Brain pericyte (primary cell): ENCODE measurements at places on chromosomes 2 and 18.

DNA sequence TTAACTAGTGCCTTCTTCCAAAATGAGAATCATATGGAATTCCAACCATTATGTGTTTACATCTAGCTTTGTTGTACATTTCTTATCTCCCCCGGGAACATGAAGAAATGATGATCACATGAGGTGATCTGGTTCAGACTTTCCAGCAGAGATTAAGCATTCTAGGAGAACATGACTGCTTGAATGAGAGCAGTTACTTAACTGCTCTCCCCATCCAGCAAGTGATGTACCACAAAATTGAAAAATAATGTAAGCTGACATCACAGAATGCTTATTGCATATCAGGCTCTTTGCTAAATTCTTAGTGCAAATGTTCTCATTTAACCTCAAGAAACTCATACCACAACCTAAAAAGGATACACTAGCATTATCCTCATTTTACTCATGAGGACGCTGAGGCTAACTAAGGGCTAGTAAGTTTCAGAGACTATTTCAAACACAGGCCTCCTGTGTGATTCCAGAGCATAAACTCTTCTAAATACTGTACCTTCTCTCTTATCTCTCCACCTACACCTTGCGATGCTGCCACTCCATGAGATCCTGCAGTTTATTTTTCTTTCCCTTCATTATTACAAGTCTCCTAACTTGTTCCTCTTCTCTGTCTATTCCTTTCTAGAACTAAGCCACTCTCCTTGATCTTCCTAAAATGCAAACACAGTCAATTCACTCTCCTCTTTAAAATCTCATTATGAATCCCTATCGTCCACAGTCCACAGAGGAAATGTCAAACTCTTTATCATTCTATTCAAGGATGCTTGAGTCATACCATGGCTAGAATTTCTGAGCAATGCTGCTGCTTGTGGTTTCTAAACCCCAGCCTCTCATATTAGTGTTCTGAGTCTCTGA is 1224.8 kb upstream of the ZEB2 start:
- DNase-seq: no peak

DNA sequence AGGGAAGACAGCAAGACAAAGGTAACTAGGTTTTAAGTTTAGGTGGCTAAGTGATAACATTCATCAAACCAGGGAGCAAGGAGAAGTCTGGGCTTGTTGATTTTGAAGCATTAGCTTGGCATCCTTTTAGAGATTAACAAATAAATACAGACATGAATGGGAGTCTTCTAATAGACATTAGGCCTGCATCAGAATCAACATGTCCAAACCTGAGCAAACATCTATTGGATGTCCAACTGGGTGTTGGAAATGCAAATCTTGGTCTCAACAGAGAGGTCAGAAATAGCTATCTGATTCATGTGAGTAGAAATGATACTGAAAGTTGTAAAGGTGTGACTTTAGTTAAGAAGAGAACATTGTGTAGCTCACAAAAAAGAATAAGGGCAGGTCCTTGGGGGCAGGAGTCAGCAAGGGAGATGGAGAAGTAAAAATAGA is 85.5 kb upstream of the RND3 start:
- no peak for DNase-seq

DNA sequence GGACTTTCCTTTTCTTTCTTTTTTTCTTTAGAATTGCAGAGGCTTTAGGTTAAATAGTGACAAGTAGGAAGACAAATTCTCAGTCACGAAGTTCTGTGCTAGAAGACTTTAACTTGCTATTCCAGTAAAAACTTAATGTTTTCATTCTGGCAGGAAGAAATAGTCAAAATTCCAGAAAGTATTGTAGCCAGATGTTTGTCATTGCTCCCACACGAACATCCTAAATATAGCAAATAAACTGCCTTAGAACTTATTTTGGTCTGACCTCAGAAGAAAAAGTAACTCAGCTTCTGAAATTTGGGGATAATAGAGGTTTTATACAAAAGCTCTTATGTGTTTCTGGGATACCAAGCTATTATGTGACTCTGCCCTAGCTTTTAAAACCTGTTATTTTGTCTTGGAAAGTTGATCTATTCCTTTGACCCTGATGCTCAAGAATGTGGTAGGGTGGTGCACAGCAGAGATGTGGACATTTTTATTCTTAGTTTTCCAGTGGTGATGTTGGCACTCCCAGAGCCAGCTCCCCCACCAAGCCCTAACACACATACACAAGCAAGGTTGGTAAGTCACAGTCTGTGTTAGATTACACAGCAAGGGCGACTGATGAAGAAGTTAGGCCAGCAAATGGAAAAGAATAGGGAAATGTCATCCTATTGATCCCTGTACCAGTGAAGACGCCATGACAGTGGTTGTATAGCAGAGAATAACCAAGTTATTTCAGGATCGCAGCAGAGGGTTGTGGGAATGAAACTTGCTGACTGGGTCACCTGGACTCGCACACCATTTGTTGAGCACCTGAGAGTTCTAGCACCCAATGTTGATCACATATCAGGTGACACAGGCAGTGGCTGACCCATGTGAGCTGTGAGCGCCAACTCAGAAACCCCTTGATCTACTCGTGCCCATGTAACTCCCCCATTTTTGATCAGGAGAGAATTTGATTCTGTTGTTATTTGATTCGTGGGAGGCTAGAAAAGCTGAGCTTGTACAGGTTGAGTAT is 23.7 kb downstream of the FARP2 start:
- no peak for DNase-seq

GRCh38 chr2:54975598-54976492 is 74.4 kb downstream of the RTN4 start:
- DNase-seq: no peak

DNA sequence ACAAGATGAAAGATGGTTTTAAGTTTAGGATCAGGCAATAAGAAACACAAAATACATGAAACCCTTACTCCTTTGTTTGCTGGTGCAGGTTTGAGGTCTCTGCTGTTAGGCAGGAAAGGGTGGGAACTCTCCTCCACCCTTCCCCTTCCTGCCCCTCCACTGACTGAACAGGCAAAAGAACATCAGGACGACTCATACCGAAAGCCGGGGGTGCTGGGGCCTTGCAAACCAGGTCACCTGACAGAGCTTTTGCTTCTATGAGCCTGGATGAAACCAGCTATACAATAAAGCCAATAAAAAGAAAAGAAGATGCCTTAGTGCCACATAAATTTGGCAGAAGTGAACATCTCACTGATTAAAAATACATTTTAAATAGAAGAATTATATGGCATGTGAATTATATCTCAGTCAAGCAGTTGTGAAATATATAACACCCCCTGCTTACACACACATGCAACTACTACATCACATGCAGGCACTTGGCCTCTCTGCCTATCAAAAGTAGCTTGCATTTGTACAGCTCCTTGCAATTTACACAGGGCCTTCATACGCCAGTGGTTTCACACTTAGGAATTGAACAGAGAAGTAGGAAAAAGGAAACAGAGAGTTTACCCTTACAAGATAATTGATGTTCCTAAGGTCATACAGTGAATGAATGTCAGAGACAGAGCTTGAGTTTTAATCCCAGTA is 215.1 kb upstream of the TRIB2 start:
- no peak for DNase-seq

- DNase-seq: no peak
Measured at GRCh38 chr2:202037086-202037485, 3.4 kb downstream of the FZD7 start.

DNA sequence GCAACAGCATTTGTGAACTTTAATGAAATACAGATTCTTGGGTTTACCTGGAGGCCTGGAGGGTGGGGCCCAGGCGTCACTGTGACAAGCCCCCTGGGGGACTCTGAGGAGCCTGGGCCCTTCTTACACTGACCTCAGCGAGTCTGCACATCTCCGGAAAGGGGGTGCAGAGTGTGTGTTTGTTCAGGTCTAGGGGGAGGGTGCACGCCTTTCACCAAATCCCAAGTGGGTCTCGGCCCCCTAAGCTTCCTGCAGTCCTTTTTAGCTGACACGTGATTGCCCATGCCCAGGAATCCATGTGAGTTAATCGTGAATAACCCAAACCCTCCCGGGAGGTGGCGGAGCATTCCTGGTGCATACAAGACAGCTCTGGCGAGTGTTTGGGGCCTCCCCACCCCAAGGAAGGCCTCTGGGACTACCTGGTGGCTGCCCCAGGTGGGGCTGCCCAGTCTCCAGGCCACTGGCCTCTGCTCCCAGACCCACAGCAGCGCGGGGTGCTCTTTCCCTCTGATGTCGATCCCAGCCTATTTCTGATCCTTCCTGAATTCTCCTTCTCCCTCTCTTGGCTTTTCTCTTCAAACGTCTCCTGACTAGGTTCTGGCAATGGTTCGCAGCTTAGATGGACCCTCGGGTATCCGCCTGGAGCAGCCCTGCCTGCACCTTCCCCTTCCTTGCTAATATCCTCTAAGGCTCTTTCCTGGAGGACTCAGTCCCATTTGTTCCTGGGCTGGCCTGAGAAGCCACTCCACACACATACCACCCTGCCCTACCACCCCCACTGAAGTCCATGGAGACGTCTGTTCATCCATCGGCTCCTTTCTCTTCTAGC is 10.0 kb downstream of the NGEF start:
- DNase-seq: no peak

GRCh38 chr2:76444732-76445131 is 734.0 kb upstream of the GCFC2 start:
- no peak for DNase-seq

GRCh38 chr2:126495189-126495588 is 160.8 kb upstream of the GYPC start:
- DNase-seq: no peak

GRCh38 chr2:189799531-189799930 is 15.3 kb downstream of the PMS1 start:
- DNase-seq: no peak

GRCh38 chr2:33502025-33502424 is 25.6 kb downstream of the RASGRP3 start:
- DNase-seq: no peak

- DNase-seq: no peak
Measured at GRCh38 chr18:36872329-36872728, 43.4 kb downstream of the KIAA1328 start.

GRCh38 chr2:218833023-218833609 is 1.5 kb upstream of the PRKAG3 start:
- DNase-seq: no peak

DNA sequence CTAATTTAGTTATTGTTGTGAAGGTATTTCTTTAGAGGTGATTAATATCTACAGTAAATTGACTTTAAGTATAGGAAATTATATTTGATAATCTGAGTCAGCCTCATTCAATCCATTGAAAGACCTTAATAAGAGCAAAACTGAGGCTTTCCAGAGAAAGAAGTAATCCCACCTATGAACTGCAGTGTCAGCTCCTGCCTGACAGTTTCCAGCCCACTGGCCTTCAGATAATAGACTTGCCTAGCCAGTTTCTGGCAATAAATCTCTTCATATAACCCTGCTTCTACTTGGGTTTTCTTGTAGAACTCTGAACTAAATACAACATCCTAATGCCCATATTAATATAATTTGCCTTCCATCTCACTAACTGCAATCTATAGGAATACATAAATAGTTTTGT is 437.9 kb upstream of the UBE2E3 start:
- DNase-seq: no peak

DNA sequence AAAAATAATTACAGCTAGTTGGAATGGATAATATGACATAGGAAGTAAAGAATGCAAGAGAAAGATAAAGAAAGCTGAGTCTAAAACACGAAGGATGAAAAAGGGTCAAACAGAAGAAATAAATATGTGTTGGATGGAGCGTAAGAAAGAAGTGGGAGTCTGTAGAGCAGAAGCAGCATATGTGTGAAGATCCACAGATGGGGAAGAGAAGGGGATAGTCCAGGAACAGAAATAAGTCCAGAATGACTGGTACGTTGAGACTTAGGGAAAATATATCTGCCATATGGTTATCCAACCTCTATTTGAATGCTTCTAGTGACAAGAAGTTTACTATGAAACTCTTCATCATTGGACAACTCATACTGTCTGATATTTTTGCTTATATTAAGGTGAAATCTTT is 18.0 kb downstream of the ABCA12 start:
- no peak for DNase-seq

- no peak for DNase-seq
Measured at GRCh38 chr2:238659231-238659630, 188.7 kb upstream of the TWIST2 start.

DNA sequence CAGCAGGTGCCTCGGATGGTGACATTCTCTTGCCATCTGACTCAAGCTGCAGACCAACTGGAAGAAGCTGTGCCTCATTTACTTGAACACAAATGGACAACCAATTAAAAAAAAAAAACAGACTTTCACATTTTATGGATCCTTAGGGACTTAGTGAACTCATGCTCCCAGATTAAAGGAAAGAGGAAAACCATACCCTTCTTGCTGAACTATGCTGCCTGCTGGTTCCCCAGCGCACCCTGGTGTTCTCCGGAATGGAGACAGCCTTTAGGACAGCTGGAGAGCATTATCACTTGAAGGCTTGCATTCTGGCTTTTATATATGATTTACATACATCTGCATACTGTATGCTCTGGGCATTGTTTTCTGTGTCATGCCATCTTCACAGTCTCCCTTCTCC is 370.7 kb downstream of the SLC4A3 start:
- no peak for DNase-seq

DNA sequence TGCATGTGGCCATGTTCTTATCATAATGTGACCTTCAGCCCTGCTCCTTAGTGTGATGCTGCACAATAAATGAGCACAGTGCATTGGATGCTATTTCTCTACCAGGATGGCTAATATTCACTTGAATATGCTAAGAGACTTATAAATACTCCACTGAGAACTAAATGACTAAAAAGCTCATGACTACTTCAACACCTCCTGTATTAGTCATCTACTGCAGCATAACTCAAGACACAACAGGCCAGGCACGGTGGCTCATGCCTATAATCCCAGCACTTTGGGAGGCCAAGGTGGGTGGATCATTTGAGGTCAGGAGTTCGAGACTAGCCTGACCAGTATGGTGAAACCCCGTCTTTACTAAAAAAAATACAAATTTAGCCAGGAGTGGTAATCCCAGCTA is 213.4 kb downstream of the RND3 start:
- no peak for DNase-seq

DNA sequence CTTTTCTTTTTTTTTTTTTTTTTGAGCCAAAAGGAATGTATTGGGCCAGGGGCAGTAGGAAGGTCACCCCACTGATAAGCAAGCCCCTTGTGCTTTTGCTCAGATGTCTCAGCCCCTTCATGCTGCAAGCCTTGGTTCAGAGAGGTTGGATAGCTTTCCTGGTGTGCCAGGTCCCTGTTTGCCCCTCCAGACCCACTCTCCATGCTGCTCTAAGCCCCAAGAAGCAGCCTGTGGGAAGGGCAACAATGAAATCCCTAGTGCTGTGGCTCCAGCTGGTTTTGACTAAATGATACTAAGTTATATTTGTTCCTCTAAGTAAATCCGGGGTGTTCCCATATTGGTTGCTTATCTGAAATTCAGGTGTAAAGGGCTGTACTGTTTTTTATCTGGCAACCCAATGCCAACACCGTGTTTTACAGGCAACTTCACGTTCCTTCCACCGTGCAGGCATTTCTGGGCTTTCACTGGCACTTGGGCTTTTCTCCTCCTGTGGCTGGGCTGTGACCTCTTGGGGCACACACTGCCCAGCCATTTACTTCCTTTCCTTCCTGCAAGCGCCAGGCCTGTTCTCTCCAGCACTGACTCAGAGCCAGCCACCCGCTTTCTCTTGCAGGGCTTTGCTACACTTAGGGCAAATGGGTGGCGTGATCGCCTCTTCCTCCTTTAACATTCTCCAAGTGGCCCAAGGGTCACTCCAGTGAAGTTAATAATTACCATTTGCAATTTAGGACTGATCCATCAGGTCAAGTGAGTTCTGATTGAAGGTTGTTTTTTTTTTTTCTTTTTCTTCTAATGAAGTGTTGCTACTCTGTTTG is 21.6 kb downstream of the MERTK start:
- no peak for DNase-seq

- no peak for DNase-seq
Measured at GRCh38 chr2:109555346-109555900, 58.3 kb downstream of the SEPTIN10 start.

- DNase-seq: no peak
Measured at GRCh38 chr18:59067873-59068272, 71.8 kb upstream of the SEC11C start.
